GM18507 (cell line): ENCODE measurements at places on chromosomes 11 and 22.

DNA sequence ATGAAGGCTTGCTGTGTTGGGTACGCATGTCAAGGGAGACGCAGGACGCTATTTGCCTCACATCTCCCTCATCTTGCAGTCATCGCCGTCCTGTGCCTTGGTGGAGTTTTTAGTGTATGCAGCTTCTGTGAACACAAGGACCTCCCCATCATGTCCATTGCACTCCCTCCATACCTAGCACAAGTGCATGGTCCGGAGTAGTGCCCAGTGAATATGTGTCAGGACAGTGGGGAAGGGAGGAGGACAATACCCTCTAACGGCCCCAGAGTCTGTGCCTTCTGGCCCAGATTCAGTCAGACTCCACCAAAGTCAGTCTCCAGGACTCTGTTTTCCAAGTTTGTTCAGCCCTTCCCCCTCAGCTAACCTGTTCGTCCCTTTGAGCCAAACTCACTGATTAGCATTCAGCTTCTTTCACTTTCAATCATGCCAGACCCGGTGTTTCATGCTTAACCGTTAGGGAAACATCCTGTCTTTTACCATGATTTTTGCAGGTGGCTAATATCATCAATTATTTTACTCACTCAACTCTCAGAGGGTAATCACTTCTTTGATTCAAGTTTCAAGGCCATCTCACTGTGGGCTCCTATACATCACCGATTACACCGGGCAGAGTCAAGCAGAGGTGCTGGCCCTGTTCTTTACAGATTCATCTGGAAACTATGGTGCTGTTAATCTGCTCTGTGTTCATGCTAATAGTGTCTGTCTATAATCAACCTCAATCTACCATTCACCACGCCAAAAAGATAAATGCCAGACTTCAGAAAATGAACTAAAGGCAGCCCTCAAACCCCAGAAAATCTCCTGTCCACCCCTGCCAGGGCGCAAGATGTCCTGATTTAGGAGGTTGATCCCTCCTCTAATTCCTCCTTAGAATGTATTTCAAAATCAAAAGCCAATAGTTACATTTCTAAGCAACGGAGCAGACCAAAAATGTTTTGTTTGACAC lies 156.5 kb downstream of the RRAS2 start:
- peak; percentile 7 for DNase-seq

DNA sequence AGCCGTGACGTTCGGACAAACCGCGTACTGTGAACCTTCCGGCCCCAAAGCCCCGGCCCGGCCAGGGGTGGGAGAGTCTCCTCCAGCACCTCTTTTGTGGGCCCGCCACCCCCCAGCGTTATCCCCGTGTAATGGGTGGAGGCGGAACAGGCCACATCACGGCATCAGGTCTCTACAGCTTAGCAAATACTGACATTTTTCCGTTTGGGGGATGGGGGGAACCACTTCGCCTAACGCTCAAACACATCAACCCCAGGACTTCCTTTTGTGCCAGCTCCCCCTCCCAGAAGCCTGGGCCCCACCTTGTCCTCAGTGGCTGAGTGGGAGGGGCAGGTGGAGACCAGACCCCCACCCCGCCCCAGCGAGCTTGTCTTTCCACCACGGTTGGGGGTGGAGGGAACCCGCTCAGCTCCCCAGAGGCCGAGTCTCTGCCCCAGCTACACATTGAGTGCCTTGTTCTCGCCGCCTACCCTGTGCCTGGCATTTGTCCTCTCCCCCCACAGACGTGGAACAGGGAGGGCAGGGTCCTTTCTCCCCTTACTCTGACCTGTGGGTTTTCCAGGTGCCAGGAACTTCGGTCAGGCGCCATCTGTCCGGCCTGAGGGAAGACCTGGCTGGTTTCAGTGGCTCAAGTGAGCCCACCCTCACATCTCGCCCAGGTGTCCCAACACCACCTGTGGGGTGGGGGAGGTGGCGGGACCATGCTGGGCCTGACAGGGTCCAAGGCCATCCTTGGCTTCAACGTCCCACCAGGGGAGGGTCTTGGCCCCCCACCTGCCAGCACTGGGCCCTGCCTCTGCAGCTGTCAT lies 29.6 kb downstream of the SBF1 start:
- no peak for DNase-seq

GRCh38 chr22:32352681-32353080 lies 5.0 kb upstream of the RFPL3 start:
- DNase-seq, result no peak

- DNase-seq, result no peak
Observed at GRCh38 chr22:31230155-31230870, 18.2 kb downstream of the LIMK2 start.

GRCh38 chr11:40987776-40988435 lies 471.5 kb downstream of the LRRC4C start:
- no peak for DNase-seq

DNA sequence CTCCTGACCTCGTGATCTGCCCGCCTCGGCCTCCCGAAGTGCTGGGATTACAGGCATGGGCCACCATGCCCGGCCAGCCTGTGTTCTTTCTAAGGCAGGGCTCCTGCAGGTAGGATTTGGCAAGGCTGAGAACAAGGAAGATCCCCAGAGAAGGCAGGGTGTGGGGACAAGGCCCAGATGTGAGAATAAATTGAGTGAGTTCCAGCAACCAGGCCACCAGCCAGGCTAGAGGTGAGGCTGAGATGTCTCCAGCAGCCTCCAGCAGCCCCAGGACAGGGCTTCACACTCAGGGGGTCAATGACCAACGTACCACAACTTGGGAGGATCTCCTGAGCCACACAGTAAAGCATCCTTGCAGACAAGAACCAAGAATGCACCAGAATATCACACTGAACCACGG lies 75.1 kb downstream of the BUD13 start:
- DNase-seq, result no peak

- DNase-seq, result no peak
Observed at GRCh38 chr11:1532606-1533341, 39.3 kb downstream of the DUSP8 start.

- no peak for DNase-seq
Observed at GRCh38 chr11:133762538-133762937, 82.8 kb downstream of the SPATA19 start.
